ENCODE measurements at places on chromosomes 12 and 14.

GRCh38 chr12:115135800-115136211 lies 451.8 kb upstream of the TBX3 start:
- peak; percentile 59 for DNase-seq

DNA sequence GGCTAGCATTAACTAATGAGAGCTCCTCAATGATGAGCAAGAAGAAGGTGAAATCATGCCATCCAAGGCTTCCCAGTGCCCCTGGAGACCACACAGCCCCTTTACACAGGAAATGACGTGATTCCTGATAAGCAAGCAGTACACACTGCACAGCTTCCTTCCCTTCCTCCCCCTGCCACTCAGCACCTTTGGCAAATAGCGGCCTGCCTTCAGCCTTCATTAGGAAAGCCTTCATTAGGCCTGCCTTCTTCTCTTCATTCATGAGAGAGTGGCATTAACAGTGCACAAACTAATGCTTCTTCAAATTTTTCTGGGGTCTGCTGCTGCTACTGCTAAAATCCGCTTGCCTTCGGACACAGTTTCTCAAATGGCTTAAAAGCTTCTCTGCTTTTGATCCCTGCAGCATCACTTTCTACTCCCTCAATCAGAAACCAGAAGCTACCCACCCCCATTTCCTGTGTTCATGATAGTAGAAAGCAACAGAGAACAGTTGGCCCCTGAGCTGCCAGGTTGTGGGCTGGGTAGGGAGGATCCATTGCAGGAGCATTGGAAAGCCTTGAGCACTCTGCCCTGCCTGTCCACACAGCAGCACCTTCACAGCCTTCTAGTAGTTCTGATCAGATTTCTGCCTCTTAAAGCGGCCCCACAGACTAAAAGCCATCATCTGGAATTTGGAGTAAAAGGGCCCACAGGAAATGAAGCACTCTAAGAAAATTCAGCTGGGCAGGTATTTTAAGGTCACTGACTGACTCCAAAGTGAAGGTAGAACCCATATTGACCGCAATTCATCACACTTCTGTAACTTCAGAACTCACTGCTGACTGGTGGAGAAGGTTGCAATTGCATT lies 103.8 kb upstream of the ETV6 start:
- peak; percentile 23 for DNase-seq

GRCh38 chr14:38705220-38705619 lies 397.8 kb downstream of the SEC23A start:
- no peak for DNase-seq

DNA sequence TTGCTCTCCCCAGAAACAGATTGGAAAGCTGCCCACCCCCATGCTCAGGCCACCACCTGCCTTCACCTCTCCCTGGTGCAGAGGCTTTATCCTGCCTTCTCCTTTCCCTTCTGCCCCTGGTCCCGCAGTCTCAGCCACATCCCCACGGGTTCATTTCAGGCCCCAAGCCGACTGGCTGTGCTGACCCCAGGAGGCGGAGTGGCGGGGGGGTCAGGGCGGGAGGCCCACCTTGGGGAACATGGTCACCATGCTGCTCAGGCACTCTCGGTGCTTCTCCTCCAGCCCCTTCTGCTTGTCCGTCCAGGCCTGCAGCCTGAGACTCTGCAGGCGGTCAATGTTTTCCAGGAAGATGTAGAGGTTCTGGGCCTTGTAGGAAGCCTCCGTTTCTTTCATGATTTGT lies 6.9 kb downstream of the FAM186B start:
- DNase-seq, result no peak
